ENCODE measurements at places on chromosomes 12 and 14.

DNA sequence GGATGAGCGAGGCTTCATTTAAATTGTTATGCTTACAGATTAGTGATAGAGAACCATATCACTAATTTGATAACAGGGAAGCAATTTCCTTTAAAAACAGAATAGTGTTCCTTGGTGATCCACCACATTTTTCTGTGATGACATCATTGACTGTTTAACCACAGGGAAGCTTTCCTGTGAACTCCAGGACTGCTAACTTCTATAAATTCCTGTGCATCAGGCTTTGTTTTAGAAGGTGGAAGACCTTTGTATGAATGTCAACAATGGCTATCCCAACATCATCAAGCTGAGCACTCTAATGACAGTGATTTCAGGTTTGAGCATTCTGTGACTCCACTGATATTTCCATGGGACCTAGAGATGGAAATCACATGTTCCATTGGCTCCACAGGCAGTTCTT lies 177.1 kb downstream of the RMST start:
- DNase-seq, result no peak

DNA sequence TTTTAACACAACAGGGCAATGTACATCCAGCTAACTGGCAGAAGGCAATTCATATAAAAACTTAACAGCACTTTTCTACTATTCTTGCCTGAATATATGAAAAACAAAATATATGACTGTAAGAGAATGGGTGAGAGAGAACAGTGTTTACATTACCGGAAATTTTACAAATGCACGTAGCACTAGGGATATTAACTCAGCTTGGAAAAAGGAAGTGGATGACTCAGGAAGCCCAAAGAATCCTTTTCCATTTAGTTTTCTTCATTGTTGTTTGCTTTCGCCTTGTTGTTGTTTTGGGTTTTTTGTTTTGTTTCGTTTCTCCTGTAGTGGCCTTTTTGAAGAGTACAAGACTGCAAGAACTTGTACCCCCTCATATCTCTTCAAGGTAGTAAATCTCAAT lies 295.5 kb downstream of the EGLN3 start:
- DNase-seq, result no peak

DNA sequence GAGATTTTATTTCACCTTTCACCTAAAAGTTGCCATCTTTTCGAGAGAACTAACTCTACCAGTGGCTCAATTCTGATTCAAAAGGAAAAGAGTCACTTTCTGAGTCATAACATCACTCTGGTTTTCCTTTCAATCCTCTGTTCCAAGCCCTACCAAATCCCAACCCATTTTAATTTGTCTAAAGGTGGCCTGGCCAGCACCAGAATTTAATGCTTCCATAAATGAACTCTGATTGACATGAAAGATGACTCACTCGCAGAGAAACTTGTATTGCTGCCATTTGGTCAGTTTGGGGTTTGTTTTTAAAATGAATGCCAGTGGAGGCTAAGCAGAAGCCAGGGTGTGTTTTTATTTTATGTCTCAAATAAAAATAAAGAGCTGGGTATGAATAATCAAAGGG lies 117.4 kb upstream of the SOX5 start:
- DNase-seq, result no peak

GRCh38 chr12:26011099-26011498 lies 52.6 kb downstream of the RASSF8 start:
- DNase-seq, result no peak

DNA sequence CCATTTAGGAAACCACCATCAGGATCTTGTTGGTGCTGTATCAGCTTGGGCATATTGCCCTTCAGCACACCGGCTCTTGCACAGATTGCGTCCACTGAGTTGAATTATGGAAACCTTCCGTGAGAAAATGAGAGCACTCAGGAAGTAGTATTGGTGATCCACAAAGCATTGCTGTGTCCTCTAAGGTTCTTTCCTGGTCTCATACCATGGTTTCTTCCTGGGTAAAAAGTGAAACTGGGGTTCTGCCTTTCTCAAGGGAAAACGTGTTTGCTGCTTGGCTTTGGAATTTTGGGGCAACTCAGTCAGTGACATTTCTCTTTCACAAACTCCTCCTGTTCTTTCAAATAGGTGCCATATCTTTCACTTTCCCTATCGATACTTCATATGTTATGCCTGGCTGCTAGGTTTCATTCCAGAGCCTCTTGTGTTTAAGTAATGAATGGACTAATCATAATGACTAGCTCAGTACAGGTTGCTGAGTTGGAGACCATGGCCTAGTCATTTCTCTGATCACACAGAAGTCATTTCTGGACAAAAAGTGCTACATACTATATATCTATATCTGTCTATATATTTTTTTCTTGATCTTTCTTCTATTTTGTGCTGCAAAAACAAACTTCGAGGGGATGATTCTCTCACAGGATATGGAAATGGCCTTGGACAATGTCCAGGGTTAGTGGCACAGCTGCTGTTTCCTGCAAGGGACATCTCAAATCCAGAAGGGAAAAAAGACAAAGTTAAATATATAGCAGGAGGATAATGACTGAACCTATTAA lies 423.4 kb downstream of the ZFP36L1 start:
- no peak for DNase-seq

- peak; percentile 60 for DNase-seq
Measured at GRCh38 chr12:89040146-89040964, 311.9 kb downstream of the DUSP6 start.

DNA sequence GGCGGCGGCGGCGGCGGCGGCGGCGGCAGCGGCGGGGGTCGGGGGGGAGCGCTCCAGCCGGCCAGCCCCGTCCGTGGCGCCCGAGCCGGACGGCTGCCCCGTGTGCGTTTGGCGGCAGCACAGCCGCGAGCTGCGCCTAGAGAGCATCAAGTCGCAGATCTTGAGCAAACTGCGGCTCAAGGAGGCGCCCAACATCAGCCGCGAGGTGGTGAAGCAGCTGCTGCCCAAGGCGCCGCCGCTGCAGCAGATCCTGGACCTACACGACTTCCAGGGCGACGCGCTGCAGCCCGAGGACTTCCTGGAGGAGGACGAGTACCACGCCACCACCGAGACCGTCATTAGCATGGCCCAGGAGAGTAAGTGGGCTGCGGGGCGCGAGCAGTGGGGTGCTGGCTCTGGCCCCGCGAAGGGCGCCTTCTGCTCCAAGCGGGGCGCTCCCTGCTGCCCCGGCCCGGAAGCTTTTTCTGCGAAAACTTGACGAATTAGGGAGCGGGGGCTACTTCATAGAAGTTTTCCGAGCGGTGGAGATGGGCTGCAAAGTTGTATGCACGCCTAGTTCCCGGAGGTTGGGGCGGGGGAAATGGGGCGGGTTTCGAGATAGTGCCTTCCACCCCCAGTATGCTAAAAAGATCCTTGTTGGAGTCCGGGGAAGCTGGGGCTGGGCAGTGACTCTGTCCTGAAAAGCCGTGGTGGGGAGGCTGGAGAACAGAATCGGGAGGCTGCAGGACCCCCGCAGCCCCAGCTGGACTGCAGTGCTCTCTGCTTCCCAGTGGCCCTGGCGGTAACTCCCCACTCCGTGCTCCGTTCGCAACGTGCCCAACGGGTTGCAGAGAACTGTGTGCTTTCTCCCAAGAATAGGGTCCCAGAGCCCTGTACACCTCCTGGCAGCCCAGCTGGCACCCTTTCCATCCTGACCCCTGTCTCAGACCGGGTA lies 751 bp downstream of the GDF11 start:
- peak; percentile 53 for DNase-seq

DNA sequence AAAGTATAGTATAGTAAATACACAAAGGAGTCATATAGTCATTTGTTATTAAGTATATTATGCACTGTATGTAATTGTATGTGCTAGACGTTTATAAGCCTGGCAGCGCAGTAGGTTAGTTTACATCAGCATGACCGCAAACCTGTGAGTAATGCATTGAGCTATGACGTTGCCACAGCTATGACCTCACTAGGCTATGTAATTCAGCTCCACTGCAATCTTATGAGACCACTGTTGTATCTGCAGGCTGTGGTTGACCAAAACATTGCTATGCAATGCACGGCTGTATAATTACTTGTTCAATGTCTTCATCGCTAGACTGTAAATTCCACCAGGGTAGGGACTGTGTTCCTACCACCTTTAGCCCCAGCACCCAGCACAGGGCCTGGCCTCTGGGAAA lies 53.2 kb upstream of the VASH1 start:
- no peak for DNase-seq

- DNase-seq, result no peak
Measured at GRCh38 chr12:49809906-49810389, 18.3 kb downstream of the NCKAP5L start.

DNA sequence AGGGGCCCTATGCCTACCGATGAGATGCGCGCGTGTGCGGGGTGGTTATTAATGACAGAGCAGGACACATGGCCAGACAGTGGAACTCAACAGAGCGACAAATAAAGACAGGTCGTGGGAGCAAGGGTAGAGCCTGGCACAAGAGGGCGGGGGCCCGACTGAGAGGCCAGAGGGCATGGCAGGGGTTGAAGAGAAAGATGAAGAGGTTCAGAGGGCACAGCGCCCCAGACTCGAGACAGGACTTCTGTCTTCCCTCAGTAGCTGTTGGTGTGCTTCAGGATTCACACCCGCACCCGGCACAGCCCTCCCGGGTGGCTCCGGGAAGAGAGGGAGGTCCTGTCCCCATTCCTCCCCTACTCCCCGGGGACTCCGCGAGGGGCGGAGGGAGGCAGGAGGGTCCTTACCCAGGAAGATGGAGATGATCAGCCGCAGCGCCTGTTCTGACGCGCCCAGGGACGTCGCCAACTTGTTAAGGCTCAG lies 366 bp downstream of the LPCAT3 start:
- DNase-seq, result no peak

- DNase-seq, result no peak
Measured at GRCh38 chr14:103058164-103059055, 1.1 kb upstream of the CDC42BPB start.

GRCh38 chr12:44021471-44021971 lies 185.6 kb downstream of the TMEM117 start:
- no peak for DNase-seq

DNA sequence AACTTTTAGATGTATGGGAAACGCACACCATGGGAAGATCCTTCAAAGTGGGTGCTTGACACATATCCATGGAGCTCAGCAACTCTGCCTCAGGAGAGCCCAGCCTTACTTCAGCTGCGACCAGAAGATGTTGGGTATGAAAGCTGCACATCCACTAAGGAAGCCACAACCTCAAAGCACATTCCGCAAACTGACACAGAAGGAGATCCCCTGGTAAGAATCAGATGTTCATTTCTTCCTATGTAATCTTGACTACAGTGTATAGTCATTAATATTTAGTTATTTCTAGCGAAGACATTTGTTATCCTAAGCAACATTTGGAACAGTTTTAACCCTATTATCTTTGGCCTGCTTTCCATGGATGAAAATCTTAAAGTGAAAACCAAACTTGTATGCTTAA lies 374.2 kb downstream of the NAV3 start:
- no peak for DNase-seq

DNA sequence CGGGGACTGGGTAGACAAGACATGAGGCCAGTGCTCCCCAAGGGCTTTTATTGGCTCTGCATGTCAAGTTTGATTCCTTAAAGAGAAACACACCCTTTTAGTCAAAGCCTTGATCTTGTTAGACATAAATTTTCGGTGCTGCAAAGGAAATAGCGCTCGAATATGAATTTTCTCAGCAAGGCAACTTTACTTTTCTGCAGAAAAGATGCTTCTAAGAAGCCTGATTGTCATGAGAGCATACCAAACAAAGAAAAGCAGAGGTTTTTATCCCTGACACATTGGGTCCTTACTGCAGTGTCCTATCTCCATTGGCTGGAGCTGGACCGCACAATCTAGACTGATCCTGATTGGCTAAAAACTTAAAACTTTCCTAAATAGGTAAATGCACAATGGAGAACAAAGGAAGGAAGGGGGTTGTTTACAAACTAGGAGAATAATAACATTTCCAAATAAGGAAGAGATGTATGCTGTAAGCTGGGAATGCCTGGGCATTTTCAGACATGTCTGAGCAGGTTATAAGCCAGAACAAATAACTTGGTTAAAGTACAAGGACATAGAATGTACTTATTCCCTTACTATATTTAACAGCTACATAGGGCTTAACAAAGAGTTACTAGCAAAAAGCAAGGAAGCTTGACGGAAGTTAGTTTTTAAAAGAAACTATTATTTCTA lies 17.2 kb downstream of the TXNRD1 start:
- no peak for DNase-seq

DNA sequence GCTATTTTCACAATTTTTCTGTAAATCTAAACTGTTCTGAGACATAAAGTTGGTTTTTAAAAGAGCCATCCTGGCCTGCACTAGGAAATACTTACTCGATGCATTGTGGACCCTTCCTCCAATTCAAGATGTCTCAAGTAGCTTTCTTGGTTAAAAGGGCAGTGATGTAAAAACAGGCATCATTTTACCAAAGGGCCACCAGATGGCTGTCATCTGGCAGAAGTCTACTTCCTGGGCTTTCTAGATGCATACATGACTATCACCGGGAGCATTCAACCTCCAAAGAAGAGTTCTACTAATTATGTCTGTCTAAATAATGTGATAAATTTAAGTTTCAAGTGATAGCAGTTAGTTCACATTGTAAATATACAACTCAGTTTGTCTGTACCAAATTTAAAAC lies 96.8 kb upstream of the FRMD6 start:
- no peak for DNase-seq

- no peak for DNase-seq
Measured at GRCh38 chr12:28890664-28891063, 258.4 kb upstream of the FAR2 start.

DNA sequence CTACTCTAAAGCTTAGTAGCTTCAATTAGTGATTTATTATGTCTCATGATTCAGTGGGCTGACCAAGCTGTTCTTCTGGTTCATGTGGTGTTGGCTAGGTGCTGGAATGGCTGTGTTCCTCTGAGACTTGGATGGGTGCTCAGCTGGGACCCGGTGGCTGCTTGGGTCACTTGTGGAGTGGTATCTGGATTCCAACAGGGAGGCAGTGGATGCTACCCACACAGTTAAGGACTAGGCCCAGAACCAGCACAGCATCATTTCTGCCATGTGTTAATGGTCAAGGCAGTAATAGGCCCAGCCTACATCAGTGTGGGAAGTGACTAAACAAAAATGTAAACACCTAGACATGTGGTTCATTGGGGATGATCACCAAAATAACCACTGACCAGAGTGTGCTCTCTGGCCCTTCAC lies 72.2 kb downstream of the FGD4 start:
- DNase-seq, result no peak

DNA sequence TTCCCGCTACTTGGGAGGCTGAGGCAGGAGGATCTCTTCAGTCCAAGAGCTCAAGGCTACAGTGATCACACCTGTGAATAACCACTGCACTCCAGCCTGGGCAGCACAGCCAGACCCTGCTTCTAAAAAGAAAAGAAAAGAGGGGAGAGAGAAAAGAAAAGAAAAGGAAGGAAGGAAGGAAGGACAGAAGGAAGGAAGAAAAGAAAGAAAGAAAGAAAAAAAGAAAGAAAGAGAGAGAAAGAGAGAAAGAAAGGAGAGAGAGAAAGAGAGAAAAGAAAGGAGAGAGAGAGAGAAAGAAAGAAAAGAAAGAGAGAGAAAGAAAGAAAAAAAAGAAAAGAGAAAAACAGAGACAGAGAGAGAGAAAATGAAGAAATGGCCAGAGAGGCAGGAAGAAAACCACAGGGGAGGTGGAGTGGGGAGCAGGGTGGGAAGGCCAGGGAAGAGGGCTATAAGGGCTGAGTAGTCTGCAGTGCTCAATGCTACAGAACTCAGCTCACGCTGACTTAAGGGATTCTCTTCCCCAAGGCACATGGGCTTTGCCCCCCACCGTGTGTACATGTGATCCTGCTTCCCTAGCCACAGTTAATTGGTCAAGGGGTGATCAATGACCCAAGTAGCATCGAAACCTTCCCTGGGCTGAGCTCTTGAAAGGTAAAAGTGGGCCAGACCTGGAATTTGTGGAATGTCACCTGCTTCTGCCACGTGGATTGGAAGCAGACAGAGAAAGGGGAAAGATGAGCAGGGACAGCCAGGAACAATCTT lies 90.4 kb upstream of the TMCC3 start:
- DNase-seq, result no peak

GRCh38 chr12:99809909-99810308 lies 162.4 kb downstream of the GARIN6 start:
- DNase-seq, result no peak
